ENCODE measurements at places on chromosomes 11 and 22.

DNA sequence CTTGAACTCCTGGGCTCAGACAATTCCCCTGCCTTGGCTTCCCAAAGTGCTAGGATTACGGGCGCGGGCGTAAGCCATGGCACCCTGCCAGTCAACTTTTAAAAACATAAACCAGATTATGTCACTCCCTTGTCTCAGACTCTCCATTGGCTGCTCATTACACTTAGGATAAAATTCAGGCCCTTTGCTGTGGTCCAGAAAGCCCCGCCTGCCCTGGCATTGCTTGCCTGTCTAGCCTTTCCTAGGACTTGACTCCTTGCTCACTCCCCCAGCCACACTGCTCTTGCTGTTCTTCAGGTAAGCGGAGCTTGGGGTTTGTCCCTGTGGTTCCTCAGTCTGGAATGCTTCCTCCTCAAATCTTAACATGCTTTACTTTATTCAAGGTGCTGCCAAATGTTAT lies 30.5 kb downstream of the DIXDC1 start:
- DNase-seq = no peak

DNA sequence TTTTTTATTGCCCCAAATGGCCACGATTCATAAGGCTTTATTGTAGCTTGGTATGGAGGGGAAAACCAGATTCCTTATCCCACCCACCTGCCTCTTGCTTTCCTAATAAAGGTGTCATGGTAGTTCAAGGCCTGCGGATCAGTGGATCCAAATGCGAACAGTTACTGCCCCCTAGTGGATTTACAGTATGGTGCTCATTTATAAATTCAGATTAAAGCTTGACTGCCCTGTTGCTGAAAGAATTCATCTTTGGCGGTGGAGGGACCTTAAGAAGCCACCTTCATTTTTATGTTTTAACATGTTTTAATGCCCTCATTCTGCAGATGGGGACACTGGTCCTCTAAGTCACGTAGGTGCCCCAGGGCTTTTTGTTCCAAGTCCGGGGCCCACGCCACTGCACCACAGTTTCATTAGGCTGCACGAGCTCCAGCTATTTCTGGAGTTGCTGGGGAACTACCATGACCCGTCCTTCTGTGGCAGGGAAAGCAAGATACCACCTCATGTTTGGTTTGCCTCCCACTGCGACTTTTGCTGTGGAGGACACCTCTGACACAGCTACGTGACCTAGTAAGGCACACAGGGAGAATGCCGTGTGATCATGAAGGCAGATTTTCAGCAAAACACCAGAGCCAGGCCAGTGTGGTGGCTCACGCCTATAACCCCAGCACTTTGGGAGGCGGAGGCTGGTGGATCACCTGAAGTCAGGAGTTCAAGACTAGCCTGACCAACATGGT lies 15.6 kb upstream of the INCENP start:
- no peak for DNase-seq

DNA sequence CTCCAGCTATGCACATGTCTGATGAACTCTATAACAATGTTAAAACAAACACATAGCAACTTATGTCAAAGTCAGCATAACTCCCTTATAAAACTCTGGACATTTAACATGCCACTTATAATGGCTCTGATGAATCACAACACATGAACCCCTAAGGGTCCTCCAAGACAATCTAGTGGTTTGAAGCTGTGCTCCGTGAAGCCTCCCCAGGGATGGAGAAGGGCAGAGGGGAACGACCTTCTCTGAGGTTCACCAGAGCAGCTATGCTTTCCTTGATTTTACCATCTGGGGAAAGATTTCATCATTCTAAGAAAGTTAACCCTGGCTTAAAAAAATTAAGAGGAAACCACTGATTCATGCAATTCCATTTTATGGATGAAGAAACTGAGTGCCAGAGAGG lies 84.4 kb downstream of the MPPED2 start:
- DNase-seq = no peak

DNA sequence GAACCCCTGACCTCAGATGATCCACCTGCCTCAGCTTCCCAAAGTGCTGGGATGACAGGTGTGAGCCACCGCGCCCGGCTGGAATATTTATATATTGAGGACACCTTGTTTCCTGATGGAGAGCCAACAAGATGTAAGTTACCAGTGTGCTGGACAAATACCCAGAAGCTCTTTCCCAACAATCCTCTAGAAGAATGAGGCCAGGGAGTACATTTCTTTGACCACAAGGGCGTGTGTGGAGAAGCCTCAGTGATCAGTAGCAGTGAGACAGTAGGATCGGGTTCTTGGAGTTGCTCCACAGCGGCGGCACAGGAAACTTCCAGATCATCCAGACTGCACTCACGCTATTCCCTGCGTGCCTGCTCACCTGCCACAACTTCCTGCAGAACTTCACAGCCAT lies 10.3 kb upstream of the POLA2 start:
- no peak for DNase-seq

DNA sequence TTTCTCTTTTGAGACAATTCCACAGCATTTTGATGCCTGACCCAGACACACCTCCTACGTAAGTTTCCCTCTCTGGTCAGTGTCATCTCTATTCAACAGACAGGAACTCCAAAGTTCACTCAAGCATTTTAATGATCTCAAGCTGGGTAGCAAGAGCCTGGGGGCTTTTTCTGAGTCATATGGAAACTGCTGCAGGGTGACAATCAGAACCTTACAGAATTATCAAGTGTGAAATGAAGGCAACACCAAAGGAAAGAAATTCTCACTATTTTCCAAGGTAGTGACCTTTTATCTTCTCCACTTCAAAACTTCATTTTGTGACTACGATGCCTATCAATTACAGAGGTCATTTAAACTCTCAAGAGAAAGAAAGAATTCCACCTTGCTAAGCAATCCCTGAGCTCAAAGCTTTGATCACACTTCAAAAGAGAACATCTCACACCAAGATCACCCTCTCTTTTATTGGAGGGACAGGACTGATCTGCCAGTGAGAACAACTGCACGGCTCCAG lies 229.0 kb upstream of the ZC3H12C start:
- no peak for DNase-seq

- DNase-seq = no peak
These were observed 2.1 kb upstream of the SHANK3 start for GRCh38 chr22:50670513-50670912.

DNA sequence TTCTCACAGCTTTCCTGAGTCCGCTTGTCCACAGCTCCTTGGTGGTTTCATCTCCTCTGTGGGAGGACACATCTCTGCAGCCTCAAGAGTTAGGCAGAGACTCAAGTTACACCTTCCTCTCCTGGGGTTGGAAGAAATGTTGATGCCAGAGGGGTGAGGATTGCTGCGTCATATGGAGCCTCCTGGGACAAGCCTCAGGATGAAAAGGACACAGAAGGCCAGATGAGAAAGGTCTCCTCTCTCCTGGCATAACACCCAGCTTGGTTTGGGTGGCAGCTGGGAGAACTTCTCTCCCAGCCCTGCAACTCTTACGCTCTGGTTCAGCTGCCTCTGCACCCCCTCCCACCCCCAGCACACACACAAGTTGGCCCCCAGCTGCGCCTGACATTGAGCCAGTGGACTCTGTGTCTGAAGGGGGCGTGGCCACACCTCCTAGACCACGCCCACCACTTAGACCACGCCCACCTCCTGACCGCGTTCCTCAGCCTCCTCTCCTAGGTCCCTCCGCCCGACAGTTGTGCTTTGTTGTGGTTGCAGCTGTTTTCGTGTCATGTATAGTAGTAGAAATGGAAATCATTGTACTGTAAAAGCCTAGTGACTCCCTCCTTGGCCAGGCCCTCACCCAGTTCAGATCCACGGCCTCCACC lies 11.7 kb downstream of the RASD2 start:
- DNase-seq = peak; percentile 67

GRCh38 chr22:29074276-29074772 lies 1.5 kb downstream of the KREMEN1 start:
- no peak for DNase-seq

- DNase-seq = no peak
These were observed 5.8 kb upstream of the BRD1 start for GRCh38 chr22:49833340-49834007.

- DNase-seq = no peak
These were observed 44.2 kb downstream of the PPFIA1 start for GRCh38 chr11:70314730-70315129.

DNA sequence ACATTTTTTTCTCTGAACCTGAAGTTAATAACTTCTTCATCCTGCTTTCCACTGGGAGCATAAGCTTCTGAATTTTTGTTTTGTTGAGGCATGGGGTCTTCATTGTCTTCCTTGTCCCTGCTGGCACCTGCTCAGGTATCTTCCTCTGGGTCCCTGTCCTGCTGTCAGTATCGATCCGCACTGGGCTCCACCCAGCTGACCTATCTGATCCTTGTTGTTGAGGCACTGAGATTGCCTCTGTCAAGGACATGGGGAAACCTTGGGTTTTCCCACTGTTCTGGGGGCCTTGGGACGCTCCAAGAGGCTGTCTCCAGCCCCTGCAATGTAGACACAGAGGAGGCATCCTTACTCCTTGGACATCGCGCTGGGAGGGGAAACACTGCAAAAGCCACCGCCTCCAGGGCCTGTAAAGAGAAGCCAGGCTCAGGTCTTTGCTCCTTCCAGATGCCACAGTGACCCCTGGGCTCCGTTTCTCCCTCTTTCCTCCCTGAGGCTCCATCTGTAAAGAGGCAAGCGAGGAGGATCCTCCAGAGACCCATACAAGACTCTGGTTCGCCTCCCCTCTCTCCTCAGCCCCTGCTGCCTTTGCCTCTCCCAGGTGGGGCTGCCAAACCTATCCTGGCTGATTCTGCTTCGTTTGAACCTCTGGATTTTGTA lies 8.6 kb upstream of the RBFOX2 start:
- DNase-seq = no peak

GRCh38 chr22:28019881-28020861 lies 101.1 kb upstream of the PITPNB start:
- DNase-seq = peak; percentile 56

GRCh38 chr11:38254913-38255312 lies 1656.9 kb upstream of the RAG2 start:
- DNase-seq = no peak

GRCh38 chr11:116928102-116928777 lies 90.8 kb upstream of the APOA1 start:
- DNase-seq = peak; percentile 58

DNA sequence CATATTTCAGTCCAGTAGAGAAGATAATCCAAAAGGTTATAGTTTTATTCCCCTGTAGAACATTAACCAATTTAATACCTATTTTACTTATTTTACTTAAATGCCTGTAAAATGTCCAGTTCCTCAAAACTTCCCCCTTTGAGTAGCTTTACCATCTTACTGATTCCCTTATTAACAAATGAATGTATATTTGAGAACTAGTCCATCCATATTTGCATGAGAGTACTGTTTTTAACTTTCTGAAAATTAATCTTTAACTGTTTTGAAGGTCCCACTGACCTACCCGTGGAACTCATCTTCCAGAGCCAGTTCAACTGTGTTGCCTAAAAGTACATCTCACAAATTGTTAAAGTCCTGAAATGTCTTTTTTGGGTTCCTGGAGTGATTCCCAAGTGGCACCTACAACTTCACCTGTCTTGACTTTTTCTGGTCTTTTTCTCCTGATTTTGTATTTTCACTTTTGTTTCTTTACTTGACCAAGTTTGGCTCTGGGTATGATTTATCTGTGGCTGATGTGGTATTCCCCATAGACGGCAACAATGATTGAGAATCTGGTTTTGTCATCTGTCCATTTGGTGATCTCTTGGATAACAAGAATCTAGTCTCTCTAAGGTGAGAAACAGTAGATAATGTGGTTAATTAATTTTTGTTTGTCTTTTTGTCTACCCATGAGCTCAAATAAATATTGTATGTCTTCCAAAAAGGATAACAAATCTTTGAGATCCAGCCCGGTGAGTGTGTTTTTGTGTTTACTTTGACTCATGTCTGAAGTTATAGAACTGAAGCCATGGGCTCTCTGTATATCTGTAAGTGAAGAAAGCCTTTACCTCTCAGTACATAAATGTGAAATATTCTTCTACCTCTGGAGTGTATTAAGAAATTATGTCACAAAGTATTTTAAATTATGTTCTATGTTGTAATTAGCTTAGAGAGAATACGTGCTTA lies 174.2 kb downstream of the ETS1 start:
- no peak for DNase-seq

GRCh38 chr11:34487430-34487829 lies 26.2 kb downstream of the ELF5 start:
- DNase-seq = no peak

GRCh38 chr11:90216611-90217010 lies 6.2 kb downstream of the CHORDC1 start:
- DNase-seq = no peak

GRCh38 chr22:22748297-22748743 lies 103.9 kb downstream of the GGTLC2 start:
- DNase-seq = no peak

GRCh38 chr22:39243439-39244135 lies 1.2 kb downstream of the PDGFB start:
- peak; percentile 70 for DNase-seq

- DNase-seq = no peak
These were observed 53.8 kb downstream of the HIRA start for GRCh38 chr22:19377565-19378343.

GRCh38 chr22:42797011-42797410 lies 60.1 kb downstream of the ARFGAP3 start:
- DNase-seq = no peak

- no peak for DNase-seq
These were observed 12.0 kb downstream of the BRSK2 start for GRCh38 chr11:1401656-1402221.

DNA sequence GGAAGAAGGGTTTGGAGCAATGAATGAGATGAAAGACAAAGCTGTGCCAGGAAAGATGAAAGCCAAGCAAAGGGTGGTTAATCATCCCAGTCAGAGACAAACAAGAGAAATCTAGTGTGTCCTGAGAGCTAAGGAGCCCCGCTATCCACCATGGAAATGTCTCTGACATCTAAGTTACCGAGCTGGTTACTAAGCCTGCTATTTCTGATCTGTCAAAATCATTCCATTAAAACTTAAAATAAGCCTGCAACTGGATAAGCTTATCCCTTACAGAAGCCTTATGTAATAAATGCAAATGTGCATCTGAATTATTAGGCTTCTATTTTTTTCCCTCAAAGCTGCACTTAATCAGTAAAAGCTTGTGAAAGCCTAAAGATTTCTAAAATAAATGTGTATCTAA lies 22.1 kb upstream of the SESN3 start:
- no peak for DNase-seq

GRCh38 chr11:74720596-74721478 lies 10.4 kb downstream of the CHRDL2 start:
- no peak for DNase-seq

DNA sequence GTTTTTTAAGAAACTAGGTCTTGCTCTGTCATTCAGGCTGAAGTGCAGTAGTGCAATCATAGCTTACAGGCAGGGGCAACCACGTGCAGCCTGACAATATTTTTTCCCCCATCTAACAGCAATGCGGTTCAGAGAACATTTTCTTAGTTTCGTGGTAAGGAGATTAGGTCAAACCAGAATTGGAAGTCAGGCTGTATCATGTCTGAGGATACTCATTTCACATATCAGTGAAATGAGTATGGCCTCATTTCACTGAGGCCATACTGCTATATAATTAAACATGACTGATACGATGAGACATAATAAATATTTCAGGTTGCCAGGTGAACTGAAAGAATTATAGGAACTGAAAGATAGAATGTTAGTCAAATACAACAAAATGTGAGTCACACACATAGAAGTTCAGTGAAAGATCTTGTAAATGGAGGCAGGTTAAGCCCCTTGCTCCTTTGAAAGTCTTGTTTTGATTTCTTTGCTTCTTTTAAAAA lies 32.5 kb upstream of the IZUMO1R start:
- DNase-seq = no peak
